ENCODE measurements at places on chromosomes 1 and 21.

- no peak for DNase-seq
Measured at GRCh38 chr1:54425152-54425584, 19.0 kb upstream of the SSBP3 start.

- no peak for DNase-seq
Measured at GRCh38 chr1:186615332-186615731, 64.9 kb downstream of the PTGS2 start.

GRCh38 chr21:15826147-15826780 is 96.5 kb downstream of the USP25 start:
- DNase-seq: peak; percentile 13

- DNase-seq: no peak
Measured at GRCh38 chr21:33371366-33371765, 31.8 kb upstream of the IFNGR2 start.

DNA sequence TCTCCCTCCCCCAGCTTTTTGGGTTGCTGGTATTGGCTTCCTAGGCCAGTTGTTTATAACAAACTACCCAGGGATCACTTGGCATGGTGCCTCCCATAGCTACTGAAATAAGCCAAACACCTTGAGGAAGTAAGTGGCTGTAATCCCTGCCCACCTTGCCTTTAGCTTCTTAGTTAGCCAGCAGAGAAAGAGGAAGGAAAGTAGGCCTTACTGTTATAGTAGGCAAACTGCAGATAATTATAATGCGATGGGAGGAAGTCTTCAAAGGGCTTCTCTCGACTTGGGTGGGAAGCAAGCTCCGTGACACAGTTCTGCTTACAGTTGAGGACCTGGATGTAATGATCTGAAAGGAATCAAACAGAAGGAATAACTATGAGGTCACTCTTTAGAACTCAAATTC is 8.2 kb downstream of the P3H1 start:
- no peak for DNase-seq

- no peak for DNase-seq
Measured at GRCh38 chr1:163240705-163241104, 38.0 kb upstream of the RGS5 start.

DNA sequence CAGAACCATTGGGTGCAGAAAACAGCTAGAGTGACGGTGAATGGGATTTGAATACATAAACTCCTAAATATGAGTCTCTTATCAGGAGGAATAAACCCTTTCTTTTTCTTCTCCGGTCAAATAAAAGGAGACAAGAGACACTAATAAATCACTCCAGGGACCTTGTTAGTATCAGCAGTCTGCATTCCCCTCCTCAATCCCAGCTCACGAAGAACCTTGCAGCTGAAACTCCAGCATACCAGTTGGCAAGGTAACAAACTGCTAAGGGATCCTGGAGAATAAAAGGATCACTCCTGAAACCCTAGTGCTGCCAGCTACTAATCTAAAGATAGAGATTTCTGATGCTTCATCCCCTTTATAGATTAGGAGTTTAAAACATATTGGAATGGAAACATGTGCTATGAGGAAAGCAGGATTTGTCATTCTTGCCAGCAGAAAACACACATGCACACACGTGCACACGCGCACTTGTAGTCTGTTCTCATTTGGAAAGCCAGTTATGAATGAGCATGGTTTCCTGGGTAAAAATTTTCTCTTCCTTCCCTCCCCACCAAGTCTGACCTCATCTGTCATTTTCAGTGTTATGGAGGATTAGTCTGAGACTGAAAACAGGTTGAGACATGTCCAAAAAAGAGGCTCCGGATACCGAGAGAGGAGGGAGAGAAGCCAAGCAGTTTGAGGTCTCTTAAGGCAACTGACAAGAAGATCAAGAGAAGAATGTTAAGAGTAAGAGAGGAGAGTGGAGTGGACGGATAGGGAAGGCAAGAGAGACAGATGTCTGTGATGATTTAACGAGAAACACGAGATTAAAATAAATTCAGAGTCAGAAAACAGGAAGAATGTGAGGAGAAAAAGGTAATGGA is 10.9 kb downstream of the IER5 start:
- no peak for DNase-seq

All from WTC11 (cell line).